Stimulated activated CD4-positive, alpha-beta T cell treated with anti-CD3 and anti-CD28 coated beads, Interleukin-1b, Interleukin-23, amount 100 ng/mL, for 1 hour (primary cell): ENCODE measurements at places on chromosomes 6 and 20.

DNA sequence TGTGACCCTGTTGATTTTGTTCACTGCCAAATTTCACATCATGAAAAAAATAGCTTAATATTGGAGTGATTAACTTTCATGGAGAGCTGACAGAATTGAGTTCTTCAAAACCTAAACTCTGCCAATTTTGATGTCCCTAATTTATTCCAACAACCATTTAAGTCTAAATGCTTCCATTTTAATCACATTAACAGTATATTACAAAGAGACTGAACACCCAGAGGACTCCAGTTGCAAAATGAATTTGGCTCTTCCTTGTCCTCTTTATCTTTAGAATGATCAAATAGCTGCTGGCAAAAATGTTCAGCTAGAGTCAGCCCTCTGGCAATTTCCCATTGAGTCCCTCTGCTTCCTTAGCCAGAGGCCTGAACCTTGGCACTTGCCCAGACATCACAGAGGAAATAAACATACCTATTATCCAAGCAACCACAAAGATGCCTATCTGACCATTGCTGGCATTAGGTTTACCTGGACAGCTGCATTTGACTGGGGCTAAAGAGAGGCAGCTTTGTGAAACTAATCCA, 299.0 kb upstream of the STXBP5 start:
- no peak for DNase-seq

GRCh38 chr20:53186635-53187034, 214.5 kb downstream of the TSHZ2 start:
- no peak for DNase-seq

DNA sequence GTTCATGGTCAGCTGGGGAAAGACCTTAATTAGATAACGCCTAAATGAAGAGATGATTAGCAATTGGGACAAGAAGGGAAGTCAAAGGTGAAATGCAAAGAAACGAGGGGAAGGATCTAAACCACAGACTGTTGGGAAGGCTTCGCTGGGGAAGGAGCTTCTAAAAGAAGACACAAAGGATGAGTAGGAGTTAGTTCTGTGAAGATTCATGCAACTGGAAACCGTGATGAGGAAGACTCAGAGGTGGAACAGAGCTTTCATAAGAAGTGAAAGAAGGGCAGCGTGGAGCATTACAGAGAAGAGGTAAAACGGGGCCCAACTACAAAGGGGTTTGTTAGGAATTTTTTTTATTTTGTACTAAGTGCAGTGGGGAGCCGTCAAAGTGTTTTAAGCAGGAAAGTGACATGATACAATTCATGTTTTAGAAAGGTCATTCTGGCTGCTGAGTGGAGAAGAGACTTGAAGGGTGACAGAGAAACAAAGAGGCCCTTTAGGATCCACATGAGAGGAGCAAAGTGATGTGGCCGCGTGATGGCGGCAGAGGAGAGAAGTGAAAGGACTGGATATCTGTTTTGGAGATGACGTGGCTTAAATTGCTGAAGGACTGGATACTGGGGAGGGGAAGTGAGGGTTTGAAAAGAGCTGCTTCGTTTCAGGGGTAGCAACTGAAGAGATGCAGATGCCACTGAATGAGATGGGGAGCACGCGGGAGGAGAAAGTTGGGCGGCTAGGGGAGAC, 33.6 kb downstream of the TTI1 start:
- no peak for DNase-seq

DNA sequence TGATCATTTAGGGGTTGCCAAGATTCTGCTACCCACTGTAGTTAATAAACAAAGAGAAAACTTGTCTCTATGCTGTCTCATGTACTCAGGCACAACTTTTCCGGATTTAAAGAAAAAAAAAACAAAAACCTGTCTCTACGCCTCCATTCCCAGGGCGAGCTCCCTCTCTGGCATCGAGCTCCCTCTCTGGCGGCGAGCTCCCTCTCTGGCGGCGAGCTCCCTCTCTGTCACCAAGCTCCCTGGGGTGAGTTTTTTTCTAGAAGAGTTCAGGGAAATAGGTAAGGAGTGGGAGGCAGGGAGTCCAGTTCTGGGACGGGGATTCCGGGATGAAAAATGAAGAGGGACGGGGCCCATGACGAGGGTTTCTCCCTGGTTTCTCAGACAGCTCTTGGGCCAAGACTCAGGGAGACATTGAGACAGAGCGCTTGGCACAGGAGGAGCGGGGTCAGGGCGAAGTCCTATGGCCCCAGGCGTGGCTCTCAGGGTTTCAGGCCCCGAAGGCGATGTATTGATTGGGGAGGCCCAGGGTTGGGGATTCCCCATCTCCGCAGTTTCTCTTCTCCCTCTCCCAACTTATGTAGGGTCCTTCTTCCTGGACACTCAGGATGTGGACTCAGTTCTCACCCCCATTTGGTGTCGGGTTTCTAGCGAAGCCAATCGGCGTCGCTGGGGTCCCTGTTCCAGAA, 16.5 kb upstream of the HLA-A start:
- no peak for DNase-seq

- DNase-seq, result no peak
Measured at GRCh38 chr20:8540466-8540865, 408.4 kb downstream of the PLCB1 start.

DNA sequence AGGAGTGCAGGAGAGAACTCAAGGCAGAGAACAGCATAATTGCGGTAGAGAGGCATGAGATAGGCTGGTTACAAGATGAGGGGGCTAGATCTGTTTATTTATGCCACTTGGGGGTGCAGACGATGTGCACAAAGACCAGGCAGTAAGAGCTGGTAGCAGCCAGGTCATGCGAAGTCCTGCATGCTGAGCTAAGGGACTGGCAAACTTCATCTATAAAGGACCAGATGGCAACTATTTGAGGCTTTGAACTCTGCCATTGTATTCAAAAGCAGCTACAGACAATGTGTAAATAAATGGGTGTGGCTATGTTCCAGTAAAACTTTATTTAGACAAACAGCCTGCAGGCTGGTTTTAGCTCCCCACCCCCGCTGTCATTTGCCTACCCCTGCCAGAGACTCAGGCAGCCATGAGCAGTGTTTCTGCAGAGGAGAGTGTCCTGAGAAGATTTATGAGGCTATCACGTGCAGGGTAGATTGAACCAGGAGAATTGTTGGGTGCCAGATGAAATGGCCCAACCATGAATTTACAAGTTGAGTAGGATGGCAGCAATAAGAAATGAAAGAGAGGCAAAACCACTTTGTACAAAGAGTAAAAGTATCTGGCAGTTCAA, 253.4 kb upstream of the MOCS1 start:
- no peak for DNase-seq

DNA sequence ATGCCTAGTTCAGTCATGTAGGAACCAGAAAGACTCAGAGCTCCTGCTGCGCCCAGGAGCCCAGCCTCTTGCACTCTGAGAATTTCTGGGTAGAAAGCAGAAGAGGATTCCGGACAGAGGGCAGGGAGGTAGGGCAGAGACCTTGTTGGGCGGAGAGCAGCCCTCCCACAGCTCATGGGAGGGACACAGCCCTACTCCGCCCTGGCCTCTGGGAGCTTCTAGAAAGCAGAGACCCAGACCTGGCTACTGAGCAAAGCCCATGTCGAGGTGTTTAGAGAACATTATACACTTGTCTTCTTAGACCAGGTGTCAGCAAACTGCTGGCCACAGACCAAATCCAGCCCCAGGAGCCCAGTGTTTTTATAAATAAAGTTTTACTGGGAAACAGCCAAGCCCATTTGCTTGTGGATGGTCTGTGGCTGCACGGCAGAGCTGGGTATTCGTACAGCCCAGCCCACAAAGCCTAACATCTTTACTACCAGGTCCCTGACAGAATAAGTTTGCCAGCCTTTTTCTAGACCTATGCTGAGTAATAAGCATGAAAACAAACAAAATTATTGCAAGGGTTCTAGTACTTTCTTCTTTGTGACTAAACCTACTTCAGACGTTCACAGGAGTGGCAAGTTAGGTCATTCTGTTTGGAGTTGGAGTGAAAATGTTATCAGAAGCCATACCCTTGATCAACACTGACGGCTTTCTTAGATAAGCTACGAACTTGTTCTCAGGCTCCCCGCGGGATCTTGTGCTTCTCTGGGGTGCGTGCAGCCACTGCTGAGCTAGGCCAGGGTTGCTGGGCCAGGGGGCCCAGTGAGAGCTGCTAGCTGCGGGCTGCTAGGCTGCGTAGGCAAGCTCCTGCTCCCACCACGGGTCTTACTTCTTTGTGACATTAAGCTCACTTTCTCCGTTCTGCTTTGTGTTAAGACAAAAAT, 235.1 kb upstream of the FOXQ1 start:
- DNase-seq, result no peak

DNA sequence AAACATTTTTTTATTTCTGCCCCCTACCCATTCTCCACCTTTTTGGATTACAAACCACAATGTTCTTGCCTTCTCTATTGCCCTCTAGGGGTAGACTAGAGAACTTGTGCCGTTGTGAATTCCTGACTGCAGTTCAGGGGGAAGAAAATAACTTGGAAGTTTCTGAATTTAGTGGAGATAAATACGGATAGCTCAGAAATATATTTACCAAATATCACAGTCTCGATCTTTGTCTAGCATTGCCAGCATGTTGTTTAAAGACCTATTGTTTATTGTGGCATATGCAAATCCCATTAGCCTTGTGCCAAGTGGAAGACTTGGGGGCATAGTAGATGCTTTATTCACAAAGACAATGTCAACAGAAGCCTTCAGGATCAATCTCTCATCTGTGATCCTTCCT, 154.1 kb upstream of the MMS22L start:
- no peak for DNase-seq

DNA sequence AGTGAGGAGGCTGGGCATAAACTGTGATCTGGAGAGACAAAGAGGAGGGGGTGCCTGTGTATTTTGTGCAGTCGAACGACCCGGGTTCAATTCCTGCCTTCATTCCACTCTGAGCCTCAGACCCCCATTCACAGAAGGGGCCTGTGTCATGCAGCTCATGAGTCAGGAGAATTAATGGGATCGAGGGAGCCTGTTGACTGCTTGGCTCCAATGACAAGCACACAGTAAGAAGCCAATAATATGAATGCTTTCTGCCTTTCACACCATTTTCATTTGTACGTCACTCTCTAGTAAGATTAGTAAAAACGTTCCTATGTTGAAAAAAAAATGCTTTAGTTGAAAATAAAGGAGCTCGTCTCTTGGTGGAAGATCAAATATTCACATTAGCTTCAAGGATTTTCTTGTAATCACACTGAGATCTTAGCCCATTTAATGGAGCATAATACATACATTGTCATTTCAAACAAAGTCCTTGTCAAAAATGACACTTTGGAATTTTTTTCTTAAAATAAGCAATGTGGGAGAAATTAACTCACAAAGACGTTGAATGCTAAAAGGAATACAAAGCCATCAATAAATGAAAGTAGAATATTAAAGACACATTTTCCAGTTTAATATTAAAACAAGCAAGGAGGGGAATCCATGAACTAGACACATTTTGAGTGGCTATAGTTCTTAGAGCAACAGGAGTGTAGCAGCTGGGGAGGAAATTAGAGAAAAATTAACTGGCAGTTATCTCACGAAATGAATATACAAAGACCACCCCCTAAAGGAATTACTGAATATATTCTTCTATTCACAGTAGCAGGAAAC, 246.7 kb upstream of the AFDN start:
- DNase-seq, result no peak

- DNase-seq, result no peak
Measured at GRCh38 chr6:170259278-170259677, 31.6 kb downstream of the DLL1 start.

GRCh38 chr6:51302431-51302830, 483.8 kb downstream of the TFAP2B start:
- DNase-seq, result no peak

DNA sequence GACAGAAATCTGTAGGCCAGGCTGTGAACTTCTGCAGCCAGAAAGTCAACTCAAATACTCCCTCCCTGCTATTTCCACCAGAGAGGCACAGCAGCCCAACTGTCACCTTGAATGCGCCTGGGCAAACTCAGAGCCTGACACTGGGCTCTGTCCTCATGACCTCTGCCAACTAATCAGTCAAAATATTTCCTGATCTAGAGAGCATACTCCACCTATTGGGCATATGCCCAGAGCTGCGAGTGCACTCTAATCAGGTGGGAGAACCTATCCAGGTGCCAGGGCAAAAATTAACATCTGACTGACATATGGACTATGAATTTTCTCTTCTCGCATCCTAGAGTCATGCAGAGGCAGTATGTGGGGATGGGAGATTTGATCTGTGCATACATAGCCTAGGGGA, 406.3 kb upstream of the RUNX2 start:
- DNase-seq, result no peak

GRCh38 chr6:105746509-105746908, 339.6 kb upstream of the PRDM1 start:
- DNase-seq, result no peak

DNA sequence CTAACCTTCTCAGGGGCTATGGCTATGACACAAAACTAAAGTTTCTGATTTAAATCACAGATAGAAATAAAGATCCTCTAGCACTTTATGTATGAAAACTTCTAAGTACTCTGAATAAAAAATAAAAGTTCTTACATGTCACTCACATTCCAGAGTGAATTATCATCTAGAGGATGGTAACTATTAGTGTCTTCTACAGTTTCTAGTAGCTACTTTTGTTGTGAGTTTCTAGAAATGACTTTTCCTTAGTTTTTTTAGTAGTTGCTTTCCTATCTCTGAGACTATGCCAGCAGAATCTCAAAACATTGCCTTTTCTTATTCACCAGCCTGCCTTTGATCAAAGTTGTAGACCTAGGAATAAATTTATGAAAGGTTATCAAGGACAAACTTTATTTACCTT, 10.1 kb downstream of the ZNF318 start:
- no peak for DNase-seq

DNA sequence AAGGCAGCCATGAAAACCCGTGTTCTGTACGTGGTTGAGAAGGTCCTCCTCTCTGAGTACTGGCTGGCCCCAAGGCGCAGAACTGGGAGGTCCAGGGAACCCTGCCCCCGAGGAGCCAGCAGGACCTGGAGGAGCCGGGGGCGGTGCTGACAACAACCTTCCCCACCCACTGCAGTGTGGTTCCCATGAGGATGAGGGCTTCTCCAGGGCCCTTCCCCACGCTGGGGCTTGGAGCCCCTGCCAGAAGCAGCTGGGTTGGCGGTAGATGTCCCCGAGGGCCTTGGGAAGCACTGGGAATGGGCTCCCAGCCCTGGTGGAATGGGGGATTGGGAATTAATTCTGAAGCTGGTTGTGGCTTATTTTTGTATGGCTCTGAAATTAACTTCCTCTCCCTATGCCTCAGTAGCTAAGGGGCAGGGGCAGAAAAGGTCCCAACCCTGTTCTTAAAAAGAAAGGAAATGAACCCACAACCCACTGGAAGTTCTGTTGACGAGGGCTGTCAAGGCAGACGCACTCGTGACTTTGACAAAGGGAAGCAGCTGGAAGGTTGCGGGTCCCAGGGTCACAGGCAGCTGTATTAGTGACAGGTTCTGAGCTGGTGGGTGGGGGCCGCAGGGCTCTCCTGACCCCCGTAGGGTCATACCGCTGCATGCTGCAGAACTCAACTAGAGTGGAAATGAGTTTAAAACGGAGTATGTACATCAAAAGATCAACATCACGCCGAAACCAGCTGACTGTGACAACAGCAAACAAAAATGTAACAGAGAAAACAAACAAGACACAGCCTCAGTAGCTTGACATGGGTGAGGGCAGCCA, 13.9 kb upstream of the HELZ2 start:
- DNase-seq, result no peak

- no peak for DNase-seq
Measured at GRCh38 chr6:101454106-101454676, 60.7 kb downstream of the GRIK2 start.

- no peak for DNase-seq
Measured at GRCh38 chr6:150636808-150637207, 37.1 kb downstream of the PLEKHG1 start.
